ENCODE measurements at places on chromosomes 6 and 20. TPM values are rescaled to one million over a fixed set of nuclear protein-coding genes. Genes with fewer than 3 reads are reported as not detected.

- DNase-seq: no peak
Measured at GRCh38 chr20:6120491-6120988, 2.3 kb downstream of the FERMT1 start.

- no peak for DNase-seq
Measured at GRCh38 chr20:49303065-49303552, 25.3 kb upstream of the ZNFX1 start.

- DNase-seq: peak; percentile 23
Measured at GRCh38 chr6:144347448-144347759, 62.3 kb downstream of the UTRN start.

- DNase-seq: no peak
Measured at GRCh38 chr20:4187147-4187546, 171.8 kb upstream of the RNF24 start.

DNA sequence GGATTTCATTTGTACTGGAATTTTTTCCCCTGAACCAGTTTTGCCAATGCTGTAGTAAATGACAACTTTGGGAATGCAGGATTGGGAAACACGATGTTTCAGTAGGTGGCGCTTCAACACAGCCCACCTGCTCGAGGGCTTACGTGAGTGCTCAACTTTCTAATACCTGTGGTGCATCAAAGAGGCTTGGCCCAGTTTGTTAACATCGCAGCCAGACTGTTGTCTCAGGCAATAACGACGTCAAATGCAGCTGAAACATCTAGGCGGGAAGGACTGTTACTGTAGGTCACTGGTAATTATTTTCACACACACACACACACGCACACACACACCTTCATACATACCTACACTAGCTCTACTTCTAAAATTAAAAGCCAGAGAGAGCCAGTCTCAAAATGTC lies 815.5 kb upstream of the SLC35B3 start:
- DNase-seq: peak; percentile 56

DNA sequence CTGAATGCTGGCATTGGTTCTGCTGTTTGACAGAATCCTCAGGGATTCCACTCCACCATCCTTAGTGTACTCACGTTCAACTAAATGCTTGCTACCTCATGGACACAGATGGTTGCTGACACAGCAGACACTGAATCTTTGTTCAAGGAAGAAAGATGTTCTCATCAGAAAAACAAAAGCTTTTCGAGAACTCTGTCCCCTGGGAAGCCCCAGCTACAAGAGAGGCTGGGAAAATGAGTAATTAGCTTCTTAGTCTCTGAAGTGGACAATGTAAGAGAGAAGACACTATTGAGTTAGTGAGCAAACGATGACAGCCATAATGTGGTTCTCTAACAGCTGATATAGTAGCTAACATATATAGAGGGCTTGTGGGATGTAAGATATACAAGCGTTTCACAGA lies 30.9 kb upstream of the ENPP5 start:
- no peak for DNase-seq

GRCh38 chr20:50152394-50153152 lies 950 bp downstream of the PEDS1 start:
- DNase-seq: peak; percentile 51

- no peak for DNase-seq
Measured at GRCh38 chr6:104955927-104956730, 778 bp upstream of the LIN28B start.

Gene MANEA
- 5.7 TPM for total RNA-seq

GRCh38 chr20:9503526-9504245 lies 10.7 kb upstream of the LAMP5 start:
- DNase-seq: no peak

DNA sequence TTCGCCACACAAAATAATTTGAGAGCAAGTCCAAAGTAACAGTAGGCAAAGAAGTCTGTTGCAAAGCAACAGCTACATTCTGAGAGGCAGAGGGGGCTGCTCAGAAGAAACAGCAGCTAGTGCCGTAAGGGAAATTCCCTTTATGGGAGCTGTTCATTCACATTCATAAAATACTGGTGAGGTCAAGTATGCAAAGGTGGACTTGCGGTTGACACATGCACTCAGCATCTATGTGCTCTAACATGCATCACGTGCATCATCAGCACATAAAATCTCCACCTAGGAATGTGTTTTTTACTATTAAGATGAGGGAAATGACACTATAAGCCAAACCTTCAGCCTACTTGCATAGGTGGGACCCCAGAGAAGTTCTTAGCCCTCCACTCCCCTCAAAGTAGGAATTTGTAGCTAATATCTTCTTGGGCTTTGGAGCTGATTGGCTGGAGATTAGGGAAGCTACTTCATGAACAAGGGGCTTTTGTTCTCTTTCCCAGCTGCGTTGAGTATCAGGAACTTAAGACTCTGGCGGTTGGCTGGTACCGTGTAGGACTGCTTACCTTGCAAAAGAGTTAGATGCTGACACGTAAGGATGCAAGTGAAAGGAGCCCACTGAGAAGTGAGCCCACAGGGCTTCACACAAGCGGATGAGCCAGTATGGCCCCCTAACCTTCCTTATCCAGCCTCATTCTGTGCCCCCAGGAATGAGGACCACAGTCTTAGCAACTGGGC lies 12.4 kb downstream of the CST3 start:
- no peak for DNase-seq

- DNase-seq: peak; percentile 57
Measured at GRCh38 chr6:105509506-105510331, 106.8 kb upstream of the PREP start.

DNA sequence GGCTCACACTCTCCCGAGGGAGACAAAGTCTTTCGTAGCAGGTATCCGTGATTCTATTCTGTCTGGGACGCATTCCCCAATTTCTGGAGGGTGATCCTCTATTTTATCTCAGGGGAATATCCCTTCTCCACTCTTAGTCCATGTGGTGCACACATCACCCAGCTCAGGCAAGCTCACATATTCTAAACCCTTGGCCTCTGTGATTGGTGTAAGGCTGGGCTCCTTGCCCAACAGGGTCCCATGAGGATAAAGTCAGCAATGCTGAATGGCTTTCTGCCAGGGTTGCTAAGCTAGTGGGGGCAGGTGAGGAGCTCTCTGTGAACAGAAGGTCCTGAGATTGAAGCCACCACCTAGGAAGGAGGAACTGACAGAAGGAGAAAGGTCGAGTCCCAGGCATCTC lies 137.2 kb downstream of the CDH26 start:
- no peak for DNase-seq

Gene FOXF2
- not detected for total RNA-seq

DNA sequence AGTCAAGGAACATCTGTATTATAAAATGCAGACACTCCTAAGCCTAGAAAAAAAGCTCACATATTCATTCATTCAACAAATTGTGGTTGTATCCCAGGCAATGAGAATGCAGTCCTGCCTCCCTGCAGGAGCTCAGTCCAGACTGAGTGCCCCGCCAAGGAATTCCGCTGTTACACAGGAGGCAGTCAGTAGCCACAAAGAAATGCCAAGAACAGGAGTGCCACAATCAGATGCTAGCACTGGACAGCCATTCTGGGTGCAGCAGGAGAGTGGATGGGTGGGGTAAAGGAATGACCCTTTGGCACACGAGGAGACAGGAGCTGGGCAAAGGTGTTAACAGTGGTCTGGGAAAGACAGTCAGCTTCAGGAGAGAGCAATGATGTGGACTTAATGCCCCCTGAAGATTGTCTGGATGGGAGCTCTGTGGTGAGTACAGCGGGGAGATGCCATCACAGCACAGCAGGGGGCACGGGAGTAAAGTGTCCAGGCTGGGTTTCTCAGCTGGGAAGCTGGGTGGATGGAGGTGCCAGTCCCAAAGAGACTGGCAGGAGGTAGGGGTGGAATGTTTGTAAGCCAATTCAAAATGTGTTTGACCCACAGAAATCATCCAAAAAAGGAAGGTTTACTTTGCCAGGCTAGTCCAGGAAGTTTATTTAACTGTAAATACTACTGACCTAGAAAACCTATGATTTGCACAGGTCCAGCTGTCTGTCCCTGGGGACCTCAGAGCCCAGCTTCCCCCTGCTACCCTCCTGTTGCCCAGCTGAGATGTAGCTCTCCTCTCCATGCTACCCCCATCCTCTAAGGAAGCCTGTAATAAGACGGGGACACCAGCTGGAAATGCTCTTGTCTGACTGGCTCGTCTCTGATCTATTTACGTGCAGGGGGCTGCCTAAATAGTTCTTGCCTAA lies 84.1 kb downstream of the SLC23A2 start:
- no peak for DNase-seq

- no peak for DNase-seq
Measured at GRCh38 chr6:169972736-169973135, 221.3 kb downstream of the ERMARD start.

Gene SYNE1
- 39.0 TPM for total RNA-seq

Gene FOXQ1
- total RNA-seq: not detected

Gene ZNF831
- 0.20 TPM for total RNA-seq

DNA sequence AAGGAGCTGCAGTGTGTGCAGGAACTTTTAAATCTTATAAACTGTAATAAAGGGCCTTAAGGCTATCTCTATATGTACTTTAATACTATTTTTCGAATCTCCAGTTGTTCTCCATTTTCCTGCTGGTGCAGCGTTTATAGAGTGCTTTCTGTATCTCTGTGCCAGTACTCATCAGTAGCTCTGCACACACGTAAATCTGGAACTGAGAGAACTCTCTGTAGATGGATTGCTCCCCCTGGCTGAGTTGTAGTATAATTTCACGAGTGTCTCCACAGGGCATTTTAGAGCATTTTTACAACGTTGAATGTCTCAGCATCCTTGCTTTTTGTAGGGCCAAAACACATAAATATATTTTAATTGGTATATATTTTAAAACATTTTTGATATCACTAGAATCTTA lies 256.5 kb downstream of the TRDN start:
- DNase-seq: peak; percentile 5

- DNase-seq: peak; percentile 20
Measured at GRCh38 chr6:11851387-11851786, 72.8 kb upstream of the ADTRP start.

Gene LAMA5
- total RNA-seq: 5.4 TPM

GRCh38 chr20:40313730-40314129 lies 375.3 kb downstream of the MAFB start:
- no peak for DNase-seq

Gene GRM1
- under 0.01 TPM for total RNA-seq

- DNase-seq: peak; percentile 13
Measured at GRCh38 chr20:2507875-2508630, 662 bp downstream of the ZNF343 start.

GRCh38 chr20:16258766-16259165 lies 314.5 kb downstream of the KIF16B start:
- DNase-seq: no peak

Gene MYL9
- 0.60 TPM for total RNA-seq

DNA sequence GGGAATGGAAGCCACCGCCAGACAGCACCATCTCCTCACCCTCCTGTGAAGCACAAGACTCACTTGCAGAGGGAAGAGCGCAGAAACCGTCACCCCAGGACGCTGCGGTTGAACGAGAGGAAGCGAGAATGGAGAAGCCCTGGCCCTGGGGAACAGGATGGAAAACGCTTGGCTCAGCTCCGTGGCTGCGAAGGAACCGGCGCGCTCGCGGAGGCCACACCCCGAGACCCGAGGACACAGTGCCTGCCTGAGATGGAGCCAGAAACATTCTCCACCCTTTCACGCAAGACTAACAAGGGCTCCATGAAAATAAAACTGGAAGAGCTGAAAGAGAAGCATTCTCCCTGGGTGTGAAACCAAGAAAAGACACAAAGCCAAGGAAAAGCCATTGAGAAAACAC lies 25.3 kb upstream of the CHRNA4 start:
- DNase-seq: no peak

DNA sequence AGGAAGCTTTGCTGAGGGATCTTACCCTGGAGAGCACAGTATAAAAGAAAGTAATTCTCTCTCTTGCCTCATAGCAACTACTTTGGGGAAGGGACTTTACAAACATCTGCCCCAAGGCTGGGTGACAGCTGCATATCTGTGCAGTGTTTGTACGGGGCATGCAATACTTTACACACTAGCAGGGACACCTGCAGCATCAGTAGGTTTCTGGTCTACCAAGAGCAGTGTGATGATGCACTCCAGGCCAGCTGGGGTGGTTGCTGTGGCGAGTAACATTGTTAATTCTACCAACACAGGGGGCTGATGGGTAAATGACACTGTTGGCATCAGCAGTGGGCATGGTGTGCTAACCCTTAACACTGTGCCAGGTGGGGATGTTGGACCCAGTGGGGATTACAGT lies 48.0 kb downstream of the ADTRP start:
- DNase-seq: no peak

GRCh38 chr20:12575352-12576095 lies 433.2 kb upstream of the SPTLC3 start:
- DNase-seq: no peak

- no peak for DNase-seq
Measured at GRCh38 chr6:19477563-19477962, 359.6 kb upstream of the ID4 start.

DNA sequence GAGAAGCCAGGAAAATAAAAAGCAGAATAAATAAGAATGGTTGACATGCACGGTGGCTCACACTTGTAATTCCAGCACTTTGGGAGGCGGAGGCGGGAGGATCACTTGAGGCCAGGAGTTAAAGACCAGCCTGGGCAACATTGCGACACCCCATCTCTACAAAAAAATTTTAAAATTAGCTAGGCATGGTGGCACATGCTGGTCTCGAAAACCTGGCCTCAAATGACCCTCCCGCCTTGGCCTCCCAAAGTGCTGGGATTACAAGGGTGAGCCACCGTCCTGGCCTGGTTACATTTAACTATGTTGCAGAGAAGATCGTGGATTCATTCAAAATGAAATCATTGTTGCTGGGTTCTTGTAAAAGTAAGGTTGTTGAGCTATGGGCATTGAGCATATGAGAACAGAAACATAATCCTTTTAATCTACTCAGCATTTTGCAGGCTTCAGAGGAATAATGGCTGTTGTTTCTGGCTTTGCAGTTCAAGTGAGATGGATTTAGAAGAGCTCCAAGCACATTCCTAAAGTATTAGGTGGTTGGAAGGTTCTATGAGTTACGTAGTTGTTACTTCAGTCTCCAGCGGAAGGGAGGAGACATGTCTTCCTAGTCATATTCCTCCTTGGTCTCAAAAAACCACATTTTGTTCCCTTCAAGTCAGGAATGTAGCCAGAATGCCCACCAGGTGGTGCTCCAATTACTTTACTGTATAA lies 45.6 kb upstream of the RAB23 start:
- DNase-seq: peak; percentile 63

Gene SIRPG
- total RNA-seq: not detected

Gene CDSN
- not detected for total RNA-seq

DNA sequence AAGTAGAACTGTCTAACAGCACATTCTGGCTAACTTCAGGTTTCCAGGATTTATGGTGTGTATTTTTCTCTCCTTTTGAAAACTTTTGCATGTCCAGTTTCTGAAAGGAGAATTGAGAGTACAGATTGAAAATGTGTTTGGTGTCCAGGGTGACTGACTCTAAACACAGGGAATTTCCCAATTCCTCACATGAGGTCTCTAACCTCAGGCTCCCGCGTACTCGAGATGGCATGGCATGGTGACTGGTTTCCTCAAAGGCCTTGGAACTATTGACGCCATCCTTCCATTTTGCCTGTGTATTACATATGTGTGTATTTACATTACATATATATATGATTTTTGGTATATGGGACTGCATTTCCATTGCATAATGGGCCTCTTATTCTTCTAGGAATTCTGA lies 52.5 kb downstream of the PRND start:
- DNase-seq: no peak

GRCh38 chr6:80280262-80281010 lies 174.0 kb downstream of the BCKDHB start:
- no peak for DNase-seq

- no peak for DNase-seq
Measured at GRCh38 chr20:32963176-32963575, 41.1 kb downstream of the SUN5 start.
